K562 (cell line): ENCODE measurements at places on chromosomes 6 and 20. TPM values are rescaled to one million over a fixed set of nuclear protein-coding genes. Genes with fewer than 3 reads are reported as not detected.

DNA sequence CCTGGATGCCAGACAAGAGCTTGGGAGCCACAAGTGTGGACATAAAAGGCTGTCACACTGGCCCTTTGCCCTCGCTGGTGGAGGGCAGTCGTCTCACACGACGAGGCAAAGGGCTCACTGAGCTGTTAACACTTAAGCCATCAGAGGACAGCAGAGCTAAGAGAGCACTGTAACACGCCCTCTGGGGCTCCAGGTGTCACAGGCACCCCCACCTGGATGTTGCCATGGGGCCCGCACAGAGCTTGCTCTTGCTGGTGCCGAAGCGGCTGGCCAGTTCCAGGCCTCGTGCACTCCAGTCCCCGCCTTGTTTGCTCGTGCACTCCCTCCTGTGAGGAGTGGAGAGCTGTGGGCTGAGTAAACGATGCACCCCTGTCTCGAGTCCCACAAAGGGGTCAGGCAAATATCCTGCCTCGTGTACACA, 37.4 kb downstream of the SLC35D3 start:
- DNase-seq: peak; percentile 23

The OPN5 gene
- not detected in 2 replicates for polyA plus RNA-seq

GRCh38 chr6:70130865-70131264, 172.0 kb downstream of the COL9A1 start:
- DNase-seq: no peak

GRCh38 chr20:56406910-56407309, 5.2 kb upstream of the CASS4 start:
- DNase-seq: no peak

GRCh38 chr6:83221889-83222479, 28.8 kb downstream of the RWDD2A start:
- DNase-seq: no peak

The CLVS2 gene
- 0.03 TPM in 1 of 2 replicates, not detected in the other for polyA plus RNA-seq

- peak; percentile 94 for DNase-seq
Measured at GRCh38 chr6:26421259-26422144, 18.8 kb upstream of the BTN3A3 start.

The MTFR2 gene
- 44.6 and 51.8 TPM in 2 replicates for polyA plus RNA-seq

GRCh38 chr20:430091-430999, 22.2 kb downstream of the RBCK1 start:
- no peak for DNase-seq
